ENCODE measurements at places on chromosomes 5 and 9.

- DNase-seq = no peak
Measured at GRCh38 chr9:110125207-110125751, 82.7 kb downstream of the C9orf152 start.

GRCh38 chr5:73215531-73215890 lies 42.5 kb downstream of the TMEM174 start:
- no peak for DNase-seq

GRCh38 chr5:102856389-102856777 lies 101.3 kb downstream of the PAM start:
- DNase-seq = no peak

DNA sequence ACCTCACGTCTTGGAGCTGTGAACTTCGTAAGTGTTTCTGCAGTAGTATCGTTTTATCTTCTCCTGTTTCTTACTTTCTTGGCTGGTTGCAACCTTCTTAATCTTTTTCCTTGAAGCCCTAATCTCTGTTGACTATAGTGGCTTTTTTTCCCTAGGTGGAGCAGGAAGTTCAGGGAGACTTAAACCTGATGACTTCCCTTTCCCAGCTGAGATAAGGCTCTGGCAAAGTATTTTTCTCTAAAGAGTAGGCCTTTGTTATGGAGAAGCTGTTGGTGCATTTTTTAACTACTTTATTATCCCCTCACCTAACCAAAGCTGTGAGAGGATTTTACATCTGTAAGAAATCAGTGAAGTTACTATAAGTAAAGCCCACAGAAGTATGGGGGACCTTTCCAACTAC lies 723.1 kb upstream of the RIOK2 start:
- no peak for DNase-seq

GRCh38 chr9:114114364-114114763 lies 15.3 kb upstream of the KIF12 start:
- no peak for DNase-seq

- DNase-seq = no peak
Measured at GRCh38 chr9:106964329-106964728, 101.4 kb downstream of the ZNF462 start.

GRCh38 chr5:173736374-173736773 lies 119.9 kb upstream of the BOD1 start:
- DNase-seq = no peak

- no peak for DNase-seq
Measured at GRCh38 chr5:77960863-77961396, 184.8 kb upstream of the TBCA start.

- DNase-seq = no peak
Measured at GRCh38 chr5:167861129-167861927, 430.1 kb upstream of the WWC1 start.

DNA sequence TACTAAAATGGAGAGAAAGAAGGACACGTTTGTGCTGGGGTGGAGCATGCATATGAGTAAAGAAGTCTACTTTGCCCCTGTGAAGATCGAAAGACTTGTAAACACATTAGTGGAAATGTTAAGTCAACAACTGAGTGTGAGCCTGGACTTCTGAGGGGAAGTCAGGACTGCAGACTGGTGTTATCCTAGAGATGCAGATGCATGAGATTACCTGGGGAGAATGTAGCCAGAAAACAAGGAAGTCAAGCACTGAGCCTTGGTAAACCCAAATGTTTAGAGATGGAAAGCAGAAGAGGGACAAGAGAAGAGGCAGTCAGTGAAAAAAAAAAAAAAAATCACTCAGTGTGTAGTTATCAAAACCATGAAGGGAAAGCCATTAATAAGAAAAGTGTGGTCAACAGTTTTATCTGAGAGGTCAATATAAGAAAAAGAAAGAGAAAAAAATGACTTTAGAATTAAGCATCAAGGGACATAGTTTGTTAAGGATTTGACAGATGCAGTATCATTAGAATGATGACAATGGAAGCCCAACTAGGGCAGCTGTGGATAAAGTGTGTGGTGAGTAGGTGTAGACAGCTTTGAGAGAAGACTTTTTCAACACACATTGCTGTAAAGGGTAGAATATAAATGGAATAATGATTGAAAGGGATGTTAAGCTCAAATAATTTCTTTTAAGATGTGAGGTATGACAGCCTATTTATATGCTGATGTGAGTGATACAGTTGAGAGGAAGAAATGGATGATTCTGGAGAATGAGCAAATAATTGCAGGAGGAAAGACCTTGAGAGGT lies 22.2 kb downstream of the JAKMIP2 start:
- DNase-seq = no peak

DNA sequence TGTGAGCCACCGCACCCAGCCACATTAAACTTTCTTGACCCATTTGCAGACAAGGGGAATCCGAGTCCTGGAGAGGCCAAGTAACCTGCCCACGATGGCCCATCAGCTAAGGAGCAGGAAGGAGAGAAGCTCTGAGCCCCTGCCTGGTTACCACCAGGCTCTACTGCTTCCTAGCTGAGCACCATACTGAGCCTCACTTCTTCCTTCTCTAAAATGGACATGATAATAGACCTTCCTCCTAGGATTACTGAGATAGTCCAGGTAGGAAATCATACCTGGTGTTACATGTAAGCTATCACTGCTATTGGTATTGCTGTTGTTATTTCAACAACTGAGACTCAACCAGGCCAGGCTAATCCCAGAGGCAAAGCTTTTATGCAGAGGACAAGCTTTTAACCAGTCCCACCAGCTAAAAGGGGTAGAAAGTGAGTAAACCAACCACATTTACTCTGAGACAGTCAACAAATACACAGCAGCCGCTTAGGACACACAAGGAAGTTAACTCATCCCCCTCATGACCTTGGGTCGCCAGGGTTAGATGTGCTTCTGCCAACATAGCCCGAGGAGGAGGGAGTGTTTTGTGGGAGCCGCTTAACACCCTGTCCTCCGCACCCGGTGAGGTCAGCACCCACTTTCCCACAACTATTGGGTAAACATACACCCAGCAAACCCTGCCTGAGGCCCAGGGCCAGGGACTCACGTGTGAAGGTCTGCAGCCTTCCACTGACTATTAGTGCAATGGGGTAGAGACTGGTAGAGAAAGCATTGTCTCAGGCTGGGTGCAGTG lies 20.6 kb upstream of the PTGES start:
- DNase-seq = no peak

DNA sequence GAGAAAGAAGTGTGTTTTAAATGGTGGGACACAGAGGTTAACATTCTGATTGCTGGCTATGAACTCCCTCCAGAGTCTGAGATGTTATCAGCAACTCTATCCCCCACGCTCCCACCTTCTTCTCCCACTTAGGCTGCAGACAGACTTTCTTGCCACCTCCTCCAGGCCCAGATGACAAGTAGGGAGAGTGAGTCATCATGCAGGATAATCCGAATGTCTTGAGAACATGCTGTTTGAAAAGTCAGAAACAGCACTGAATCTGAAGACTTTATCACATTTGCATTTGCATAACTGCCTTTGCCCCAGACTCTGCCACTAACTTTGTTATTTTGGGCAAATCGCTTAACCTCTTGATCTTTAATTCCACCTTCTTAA lies 139.8 kb downstream of the ESM1 start:
- no peak for DNase-seq

- DNase-seq = no peak
Measured at GRCh38 chr9:137149942-137150616, 11.1 kb downstream of the GRIN1 start.

- DNase-seq = no peak
Measured at GRCh38 chr5:176436656-176437055, 11.5 kb upstream of the FAF2 start.

GRCh38 chr9:3330792-3331420 lies 194.9 kb downstream of the RFX3 start:
- DNase-seq = no peak

DNA sequence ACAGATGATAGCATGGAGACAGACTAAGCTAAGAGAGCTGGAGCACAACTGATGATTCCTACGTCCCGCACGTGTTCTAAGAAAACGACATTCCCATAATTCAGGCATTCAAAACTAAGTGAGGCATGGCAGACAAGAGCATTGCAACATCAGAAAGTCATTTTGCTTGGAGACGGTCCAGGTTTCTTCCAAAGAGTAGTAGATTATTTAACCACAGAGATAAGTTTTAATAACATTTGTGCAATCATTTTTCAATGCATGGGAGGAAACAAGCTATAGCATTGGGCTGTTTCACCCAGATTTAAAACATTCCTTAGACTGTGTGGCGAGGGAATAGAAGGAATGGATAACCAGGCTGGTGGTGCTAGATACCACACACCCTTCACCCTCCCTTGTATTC lies 117.2 kb downstream of the APBA1 start:
- no peak for DNase-seq

- DNase-seq = no peak
Measured at GRCh38 chr5:119389288-119390030, 33.6 kb downstream of the TNFAIP8 start.

DNA sequence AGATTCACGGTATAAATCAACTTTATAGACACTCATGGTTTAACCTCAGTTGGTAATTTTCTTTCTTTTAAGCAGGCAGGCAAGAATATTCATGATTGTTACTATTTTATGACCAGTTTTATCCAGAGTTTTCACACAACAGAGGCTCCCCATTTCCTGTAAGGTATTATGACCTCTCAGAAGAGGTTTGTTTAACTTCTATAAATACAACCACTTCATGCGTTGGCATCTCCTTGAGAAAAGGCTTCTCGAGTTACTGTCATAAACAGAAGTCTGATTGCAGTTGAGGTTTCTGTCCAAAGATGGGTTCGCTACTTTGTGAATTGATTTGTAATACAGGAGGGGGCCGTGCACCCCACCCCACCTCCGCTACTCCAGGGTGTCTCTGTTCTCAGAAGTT lies 55.3 kb downstream of the ENTREP1 start:
- no peak for DNase-seq

DNA sequence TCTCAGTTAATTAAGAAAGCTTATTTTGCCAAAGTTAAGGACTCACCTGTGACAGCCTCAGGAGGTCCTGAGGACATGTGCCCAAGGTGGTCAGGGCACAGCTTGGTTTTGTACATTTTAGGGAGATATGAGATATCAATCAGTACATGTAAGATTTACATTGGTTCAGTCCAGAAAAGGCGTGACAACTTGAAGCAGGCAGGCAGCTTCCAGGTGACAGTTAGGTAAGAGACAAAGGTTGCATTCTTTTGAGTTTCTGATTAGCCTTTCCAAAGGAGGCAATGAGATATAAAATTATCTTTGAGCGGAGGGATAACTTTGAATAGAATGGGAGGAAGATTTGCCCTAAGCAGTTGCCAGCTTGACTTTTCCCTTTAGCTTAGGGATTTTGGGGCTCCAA lies 47.8 kb downstream of the SLC1A1 start:
- DNase-seq = no peak

DNA sequence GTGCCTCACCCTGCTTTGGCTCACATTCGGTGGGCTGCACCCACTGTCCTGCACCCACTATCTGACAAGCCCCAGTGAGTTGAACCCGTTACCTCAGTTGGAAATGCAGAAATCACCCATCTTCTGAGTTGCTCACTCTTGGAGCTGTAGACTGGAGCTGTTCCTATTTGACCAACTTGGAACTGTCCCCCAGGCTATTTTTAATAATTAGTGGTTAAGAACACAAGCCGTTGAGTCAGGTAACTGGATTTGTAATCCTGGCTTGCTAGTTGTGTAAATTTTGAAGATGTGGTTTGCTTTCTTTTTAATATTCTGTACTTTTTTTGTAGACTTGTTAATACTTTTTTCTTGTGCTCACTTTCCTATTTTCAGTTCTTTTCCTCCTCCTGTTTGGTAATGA lies 81.2 kb downstream of the CNTLN start:
- no peak for DNase-seq

GRCh38 chr5:154396128-154396527 lies 49.7 kb upstream of the SAP30L start:
- no peak for DNase-seq

DNA sequence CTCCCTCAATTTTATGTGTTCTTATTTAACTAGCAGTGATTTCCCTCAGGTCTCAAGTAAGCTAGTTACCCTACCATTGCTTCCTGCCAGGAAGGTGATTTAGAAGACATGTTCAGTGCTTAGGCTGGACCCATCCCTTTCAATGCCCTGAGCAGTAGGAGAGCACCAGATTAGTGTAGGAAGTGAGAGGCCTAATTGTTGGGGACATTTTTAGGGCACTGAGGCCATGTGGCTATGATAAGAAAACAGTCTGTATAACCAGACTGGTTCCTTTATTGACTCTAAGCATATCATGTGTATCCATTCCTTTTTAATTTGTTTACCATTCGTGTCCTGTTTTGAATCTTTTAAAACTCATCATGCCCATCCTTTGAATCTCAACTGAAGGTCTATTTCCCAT lies 312.3 kb upstream of the PRR16 start:
- no peak for DNase-seq

GRCh38 chr5:122421374-122422079 lies 109.5 kb downstream of the SNCAIP start:
- no peak for DNase-seq

DNA sequence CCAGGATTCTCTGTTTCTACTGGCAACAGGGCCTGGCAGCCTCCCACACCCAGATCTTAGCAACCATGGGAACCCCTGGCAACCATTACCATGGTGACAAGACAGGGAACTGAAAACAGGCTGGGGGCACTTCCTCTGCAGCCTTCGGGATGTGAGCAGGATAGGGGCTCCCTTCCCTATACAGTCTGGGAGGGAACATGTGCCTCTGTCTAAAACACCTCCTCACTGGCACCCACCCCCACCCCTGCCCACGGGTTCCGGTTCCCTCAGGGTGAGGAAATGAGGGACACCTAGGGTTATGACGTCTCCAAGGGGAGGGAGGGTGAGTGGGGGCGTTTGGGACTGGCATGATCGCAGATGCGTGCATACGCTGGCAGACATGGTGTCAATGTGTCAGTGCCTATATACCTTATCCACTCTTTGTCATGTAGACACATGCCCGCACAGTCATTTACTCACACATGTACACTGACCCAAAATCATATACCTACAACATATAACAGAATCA lies 3.0 kb upstream of the DNAJB5 start:
- peak; percentile 37 for DNase-seq

DNA sequence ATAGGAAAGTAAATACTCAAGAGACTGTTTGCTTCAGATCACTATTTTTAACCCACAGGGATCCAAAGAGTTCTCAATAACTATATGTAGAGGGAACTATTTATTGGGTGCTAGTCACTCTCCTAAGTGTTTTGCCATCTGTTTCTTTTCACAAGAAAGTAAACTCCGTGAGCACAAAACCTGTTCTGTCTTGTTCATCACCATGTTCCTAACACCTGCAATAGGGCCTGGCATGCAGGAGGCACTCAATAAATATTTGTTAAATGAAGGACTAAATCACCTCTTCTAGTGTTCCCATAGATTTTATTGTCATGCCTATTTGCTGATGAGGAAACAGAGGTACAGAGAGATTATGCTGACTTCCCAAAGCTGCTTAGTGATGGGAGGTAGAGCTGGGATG lies 118.2 kb downstream of the VCAN start:
- no peak for DNase-seq

GRCh38 chr5:39176759-39177630 lies 42.4 kb downstream of the FYB1 start:
- DNase-seq = peak; percentile 41

DNA sequence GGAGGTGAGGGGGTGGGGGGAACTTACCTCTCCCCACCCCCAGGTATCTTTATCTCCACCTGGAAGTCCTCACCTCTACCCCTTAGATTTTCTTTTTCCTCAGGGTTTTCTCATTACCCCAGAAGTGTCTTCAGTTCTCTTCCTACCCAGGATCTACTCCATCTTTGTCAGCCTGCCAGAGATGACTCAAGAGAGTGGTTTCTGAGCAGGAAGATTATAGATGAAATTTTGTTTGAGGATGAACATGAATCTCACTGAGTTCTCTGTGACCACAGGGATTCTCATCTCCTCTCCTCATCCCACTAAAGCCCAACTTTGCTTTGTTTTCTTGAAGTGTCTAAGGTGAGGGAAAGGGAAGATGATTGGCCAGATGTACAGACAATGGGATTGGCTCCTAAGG lies 5.2 kb upstream of the HINT2 start:
- DNase-seq = no peak

- DNase-seq = no peak
Measured at GRCh38 chr5:118967059-118967508, 21.3 kb downstream of the DTWD2 start.
